ENCODE measurements at places on chromosomes 1 and 21.

DNA sequence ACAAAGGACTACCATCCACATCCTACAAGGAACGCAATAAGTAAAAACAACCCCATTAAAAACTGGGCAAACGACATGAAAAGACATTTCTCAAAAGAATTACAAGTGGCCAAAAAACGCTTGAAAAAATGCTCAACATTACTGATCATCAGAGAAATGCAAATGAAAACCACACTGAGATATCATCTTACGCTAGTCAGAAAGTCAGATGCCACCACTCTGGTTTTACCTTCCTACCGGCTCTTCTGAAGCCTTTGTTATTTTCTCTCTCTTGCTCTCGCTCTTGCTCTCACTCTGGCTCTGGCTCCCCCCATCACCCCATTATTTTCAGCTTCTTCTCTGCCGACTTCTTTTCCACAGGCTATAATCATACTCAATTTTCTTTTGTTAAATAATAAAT lies 38.8 kb downstream of the VPS45 start:
- no peak for DNase-seq

GRCh38 chr1:66450043-66450514 lies 83.9 kb upstream of the SGIP1 start:
- DNase-seq: no peak

- no peak for DNase-seq
Measured at GRCh38 chr1:204564835-204565234, 48.6 kb downstream of the MDM4 start.

DNA sequence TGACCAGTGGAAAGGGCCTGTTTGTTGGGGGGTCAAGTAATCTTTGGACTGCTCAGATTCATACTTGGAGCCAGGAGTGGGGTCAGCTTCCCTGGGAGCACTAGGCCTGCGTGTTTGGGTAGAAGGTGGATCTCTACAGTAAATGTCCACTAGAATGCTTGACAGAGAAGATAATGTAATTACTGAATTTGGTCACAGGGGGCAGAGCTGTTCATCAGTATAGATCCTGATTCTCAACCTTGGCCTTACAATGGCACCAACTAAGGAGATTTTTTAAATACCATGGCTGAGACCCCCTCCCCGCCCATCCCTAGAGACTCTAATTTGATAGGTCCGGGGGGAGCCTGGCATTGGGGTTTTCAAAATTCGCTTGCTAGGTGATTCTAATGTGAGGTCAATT lies 217.5 kb upstream of the PLXNA2 start:
- DNase-seq: peak; percentile 29

GRCh38 chr21:17461014-17461413 lies 51.8 kb upstream of the CXADR start:
- no peak for DNase-seq

DNA sequence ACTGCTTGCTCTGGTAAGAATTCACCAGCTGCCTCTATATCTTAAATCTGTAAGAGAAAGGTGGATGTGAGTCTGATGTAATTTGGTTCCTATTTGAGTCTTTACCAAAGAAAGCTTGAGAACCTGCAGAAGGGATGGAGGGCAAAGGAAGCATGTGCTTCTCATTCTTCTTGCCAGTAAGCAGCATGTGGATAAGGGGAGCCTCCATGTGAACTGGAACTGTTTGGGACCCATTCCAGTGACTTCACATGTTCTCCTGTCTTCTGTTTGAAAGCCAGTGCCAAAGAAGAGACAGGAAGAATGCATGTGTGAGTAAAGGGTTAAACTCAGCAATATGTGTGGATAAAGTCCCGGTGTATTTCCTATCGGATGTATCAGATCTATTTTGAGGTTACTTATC lies 119.6 kb upstream of the ADGRL2 start:
- no peak for DNase-seq

DNA sequence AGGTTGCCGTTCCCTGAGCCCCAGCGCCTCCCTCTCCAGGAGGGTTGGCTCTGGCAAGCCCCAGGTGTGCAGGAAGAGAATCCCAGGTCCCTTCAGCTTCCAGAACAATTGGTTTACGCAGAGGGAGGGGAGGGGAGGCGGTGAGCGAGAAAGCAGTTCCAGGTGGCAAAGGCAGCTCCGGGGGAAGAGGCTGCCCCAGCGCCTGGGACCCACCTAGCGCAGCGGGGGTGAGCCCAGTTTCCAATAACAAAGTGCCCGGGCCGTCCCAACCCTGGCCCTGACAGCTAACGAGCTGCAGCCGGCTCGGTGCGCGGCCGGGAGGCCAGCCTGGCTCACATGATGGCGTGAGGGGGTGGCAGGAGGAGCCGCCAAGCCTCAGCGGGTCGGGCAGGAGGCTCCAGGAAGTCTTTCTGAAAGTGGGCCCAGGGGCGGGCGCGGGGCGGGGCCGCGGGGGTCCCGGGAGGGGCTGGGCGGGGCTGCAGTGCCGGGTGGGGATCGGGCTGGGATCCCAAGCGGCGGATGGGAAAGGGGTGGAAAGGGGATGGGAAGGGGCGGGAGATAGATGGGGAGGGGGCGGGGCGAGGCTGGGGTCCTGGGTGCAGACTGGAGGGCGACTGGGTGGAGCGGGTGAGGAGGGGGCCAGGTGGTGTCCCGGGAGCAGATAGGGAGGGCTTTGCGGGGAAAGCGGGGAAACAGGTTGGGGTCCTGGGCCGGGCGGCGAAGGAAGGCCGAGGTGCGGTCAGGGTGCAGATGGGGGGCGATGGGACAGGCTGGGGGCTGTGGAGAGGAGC lies 22.8 kb downstream of the DHRS3 start:
- DNase-seq: no peak

DNA sequence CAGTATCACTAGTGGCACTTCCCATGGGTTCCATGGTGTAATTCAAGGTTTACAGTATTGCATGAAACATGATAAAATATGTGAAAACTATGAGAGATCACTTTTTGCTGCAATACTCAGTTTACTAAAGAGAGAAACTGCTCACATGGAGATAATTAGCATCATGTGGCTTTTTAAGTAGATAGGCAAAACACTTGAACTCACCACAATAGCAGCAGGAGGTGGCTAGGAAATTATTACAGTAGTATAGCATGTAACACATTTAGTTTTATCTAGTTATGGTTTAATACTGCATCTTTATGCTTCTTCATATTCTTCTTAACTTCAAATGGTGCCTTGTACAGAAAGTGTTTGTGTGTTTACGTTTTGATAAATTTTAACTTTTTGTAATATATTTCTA lies 698.5 kb upstream of the BRINP3 start:
- no peak for DNase-seq

GRCh38 chr1:1628754-1629429 lies 3.1 kb upstream of the MMP23B start:
- no peak for DNase-seq

DNA sequence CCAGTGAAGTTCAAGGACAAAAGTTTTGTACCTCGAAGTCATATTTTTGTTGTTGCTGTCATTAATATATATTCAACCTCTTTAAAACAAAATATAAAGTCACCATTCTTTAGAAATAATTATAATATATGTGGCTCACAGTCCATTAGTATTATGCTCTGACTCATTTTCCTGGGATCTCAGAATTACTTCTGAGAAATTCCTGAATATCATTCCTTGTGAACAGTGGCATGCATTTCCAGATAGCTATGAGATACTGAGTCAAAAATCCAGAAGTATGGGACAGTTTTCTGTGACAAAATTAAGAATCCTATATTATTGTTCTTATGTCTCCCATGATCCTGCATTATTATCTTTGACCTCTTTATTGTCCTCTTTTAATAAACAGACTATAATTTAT lies 13.8 kb upstream of the RGS21 start:
- DNase-seq: no peak

DNA sequence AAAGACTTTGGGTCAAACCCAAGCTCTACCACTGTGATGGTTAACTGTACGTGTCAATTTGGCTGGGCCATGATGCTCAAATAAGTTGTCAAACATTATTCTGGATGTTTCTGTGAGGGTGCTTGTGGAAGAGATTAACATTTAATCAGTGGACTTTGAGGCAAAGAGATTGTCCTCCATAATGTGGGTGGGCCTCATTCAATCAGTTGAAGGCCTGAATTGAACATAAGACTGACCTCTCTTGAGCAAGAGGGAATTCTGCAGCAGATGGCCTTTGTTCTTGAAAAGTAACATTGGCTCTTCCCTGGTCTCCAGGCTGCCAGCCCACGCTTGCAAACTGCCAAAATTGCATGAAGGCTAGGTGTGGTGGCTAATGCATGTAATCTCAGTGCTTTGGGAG lies 94.5 kb upstream of the SPATA6 start:
- no peak for DNase-seq

Measured in iPS DF 6.9 (cell line).